T-cell (primary cell): ENCODE measurements at places on chromosomes 5 and 9.

DNA sequence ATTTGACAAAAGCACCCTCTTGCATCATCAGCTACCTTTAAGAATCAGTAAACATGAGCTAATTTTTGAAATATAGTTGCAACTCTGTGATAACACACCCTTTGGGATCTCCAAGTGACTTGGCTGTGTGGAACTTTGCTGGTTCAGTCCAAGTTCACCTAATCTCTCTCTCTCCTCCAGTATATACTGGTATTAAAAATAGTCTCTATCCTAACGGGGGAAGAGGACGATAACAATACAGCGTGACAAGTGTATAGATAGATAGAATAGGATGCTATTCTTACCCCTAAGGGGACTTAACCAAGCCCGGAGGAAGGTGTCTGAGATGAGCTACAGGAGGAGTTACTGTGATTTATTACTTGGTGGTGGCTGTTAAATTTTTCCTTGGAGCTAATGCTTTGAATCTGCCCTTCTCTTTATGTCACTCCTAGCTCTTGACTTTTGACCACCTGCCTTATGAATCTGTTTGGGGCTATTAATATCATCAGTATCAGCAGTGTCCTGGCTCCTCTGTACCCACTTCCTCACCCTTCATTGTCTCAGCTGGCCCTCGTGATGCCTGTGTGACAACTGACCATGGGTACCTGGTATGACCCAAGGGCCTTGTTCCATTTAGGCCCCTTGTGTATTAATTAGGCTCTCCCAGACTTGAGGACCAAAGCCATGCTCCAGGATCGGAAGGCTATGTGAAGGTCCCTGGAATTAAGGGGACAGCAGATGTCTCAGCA lies 223.9 kb downstream of the SREK1 start:
- DNase-seq = no peak

- no peak for DNase-seq
These were observed 52.2 kb downstream of the ABHD17B start for GRCh38 chr9:71858812-71859211.

GRCh38 chr5:145787507-145787906 lies 47.6 kb downstream of the PRELID2 start:
- DNase-seq = no peak

- no peak for DNase-seq
These were observed 275.7 kb downstream of the CSNK1G3 start for GRCh38 chr5:123787635-123788034.

- no peak for DNase-seq
These were observed 29.3 kb upstream of the FAT2 start for GRCh38 chr5:151620461-151620840.

GRCh38 chr5:173108914-173109313 lies 35.4 kb upstream of the BNIP1 start:
- DNase-seq = no peak

DNA sequence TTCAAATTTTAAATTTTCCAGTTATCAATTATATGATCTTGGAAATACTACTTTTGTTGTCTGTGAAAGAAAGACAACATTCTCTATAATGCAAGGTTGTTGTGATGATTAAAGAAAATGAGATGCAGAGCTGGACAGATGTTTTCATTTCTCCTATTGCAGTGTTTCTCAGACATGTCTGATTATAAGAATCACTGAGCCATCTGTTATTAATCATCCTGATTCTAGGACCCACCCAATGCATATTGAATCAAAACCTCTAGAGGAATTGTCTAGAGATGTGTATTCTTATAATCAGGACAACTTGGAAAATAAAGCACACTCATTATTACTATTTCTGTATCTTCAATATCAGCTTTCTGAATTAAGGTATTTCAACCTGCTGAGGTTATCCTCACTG lies 121.1 kb upstream of the ASTN2 start:
- no peak for DNase-seq

- no peak for DNase-seq
These were observed 2.2 kb upstream of the S1PR3 start for GRCh38 chr9:88988796-88989641.
